Naive thymus-derived CD8-positive, alpha-beta T cell (primary cell): ENCODE measurements at places on chromosomes 5 and 9. TPM values are rescaled to one million over a fixed set of nuclear protein-coding genes. Genes with fewer than 3 reads are reported as not detected.

DNA sequence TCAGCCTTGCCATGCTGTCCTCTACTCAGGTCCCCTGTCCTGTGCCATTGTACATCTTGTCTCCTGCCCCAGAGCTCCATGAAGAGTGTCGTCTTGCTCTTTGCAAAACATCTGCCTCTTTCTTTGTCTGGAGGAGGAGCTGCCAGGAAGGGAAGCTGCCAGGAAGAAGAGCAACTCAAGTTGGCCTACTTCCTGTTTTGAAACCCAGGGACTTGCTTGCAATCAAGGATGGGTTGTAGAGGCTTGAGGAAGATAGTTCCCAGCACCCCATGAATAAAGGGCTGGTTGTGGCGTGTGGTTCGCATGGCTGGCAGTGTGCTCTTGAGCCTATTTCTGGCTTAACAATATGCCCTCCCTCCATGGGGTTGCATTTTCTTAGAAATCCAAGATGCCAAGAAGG, 53.0 kb upstream of the CPEB4 start:
- no peaks in the 10 kb centered on the region for H3K36me3 ChIP-seq
- H3K27ac ChIP-seq, result no peak overlapping the region
- peaks cover 2% of the 10 kb centered on the region for H3K27me3 ChIP-seq
- no peak overlapping the region for H3K4me3 ChIP-seq
- DNase-seq, result no peak

GRCh38 chr9:128499920-128500319, 4.6 kb upstream of the GLE1 start:
- H3K27ac ChIP-seq, result peak overlapping the region; percentile 15
- H3K27me3 ChIP-seq, result no peaks in the 10 kb centered on the region
- peaks cover 15% of the 10 kb centered on the region for H3K4me1 ChIP-seq
- peaks cover 48% of the 10 kb centered on the region for H3K36me3 ChIP-seq

DNA sequence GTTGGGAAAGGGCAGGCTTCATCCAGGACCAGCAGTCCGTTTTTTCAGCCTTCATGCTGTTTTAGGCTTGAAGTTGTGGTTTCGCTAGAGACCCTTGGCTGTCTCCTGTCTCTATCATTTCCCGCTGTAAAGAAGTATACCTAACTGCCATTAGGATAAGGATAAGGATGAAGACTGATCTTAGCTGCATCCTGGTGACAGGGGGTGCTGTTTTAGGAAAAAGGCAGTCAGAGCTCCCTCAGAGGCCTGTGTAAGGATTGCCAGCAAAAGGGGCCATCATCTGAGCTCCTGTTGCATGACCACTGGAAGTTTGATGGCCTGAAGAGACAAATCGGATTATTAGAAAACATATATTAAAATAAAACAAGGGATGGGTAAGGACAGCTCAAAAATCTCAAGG, 64.8 kb upstream of the FGF10 start:
- H3K27me3 ChIP-seq, result no peaks in the 10 kb centered on the region
- no peaks in the 10 kb centered on the region for H3K36me3 ChIP-seq
- H3K4me1 ChIP-seq, result no peaks in the 10 kb centered on the region

GRCh38 chr5:69444127-69444754, 29.3 kb downstream of the MARVELD2 start:
- H3K27me3 ChIP-seq, result no peaks in the 10 kb centered on the region
- H3K36me3 ChIP-seq, result no peaks in the 10 kb centered on the region
- H3K4me3 ChIP-seq, result no peak overlapping the region
- DNase-seq, result no peak

- H3K4me3 ChIP-seq, result no peak overlapping the region
- H3K4me1 ChIP-seq, result no peaks in the 10 kb centered on the region
- peaks cover 40% of the 10 kb centered on the region for H3K36me3 ChIP-seq
These were observed 84.8 kb downstream of the DAP start for GRCh38 chr5:10676224-10676623.

GRCh38 chr5:66597183-66597757, 1.1 kb downstream of the MAST4 start:
- peak overlapping the region; percentile 81 for H3K4me3 ChIP-seq
- no peak for DNase-seq
- no peaks in the 10 kb centered on the region for H3K36me3 ChIP-seq

- H3K27me3 ChIP-seq, result no peaks in the 10 kb centered on the region
- H3K4me1 ChIP-seq, result peaks cover 29% of the 10 kb centered on the region
- peak overlapping the region; percentile 93 for H3K4me3 ChIP-seq
These were observed 1.3 kb downstream of the BRD9 start for GRCh38 chr5:891117-891836.

GRCh38 chr5:75671506-75671905, 45.7 kb downstream of the POC5 start:
- peaks cover 12% of the 10 kb centered on the region for H3K4me1 ChIP-seq
- no peaks in the 10 kb centered on the region for H3K27me3 ChIP-seq
- no peak overlapping the region for H3K4me3 ChIP-seq
- H3K27ac ChIP-seq, result no peak overlapping the region

GRCh38 chr5:131246504-131246903, 17.3 kb upstream of the CDC42SE2 start:
- no peaks in the 10 kb centered on the region for H3K36me3 ChIP-seq
- H3K4me1 ChIP-seq, result peaks cover 13% of the 10 kb centered on the region
- DNase-seq, result no peak
- no peak overlapping the region for H3K4me3 ChIP-seq
- H3K27me3 ChIP-seq, result no peaks in the 10 kb centered on the region
- no peak overlapping the region for H3K27ac ChIP-seq

DNA sequence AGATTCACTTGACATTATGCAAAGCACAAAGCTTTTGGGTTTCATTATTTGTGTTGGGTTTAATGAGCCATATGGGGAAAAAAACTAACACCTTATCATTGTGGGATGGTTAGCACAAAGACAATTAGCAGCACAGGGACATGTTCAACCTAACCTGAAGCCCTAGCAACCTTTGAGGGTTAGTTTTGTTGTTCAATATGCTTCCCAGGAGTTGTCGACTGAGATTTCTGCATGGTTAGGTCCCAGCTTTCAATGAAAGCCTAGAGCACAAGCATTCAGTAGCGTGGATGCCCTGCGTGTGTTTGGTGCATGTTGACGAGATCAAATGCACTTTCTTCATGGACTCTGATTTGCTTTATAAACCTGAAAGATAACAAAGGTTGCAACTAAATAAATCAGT, 565.2 kb upstream of the TLE4 start:
- DNase-seq, result no peak
- no peaks in the 10 kb centered on the region for H3K36me3 ChIP-seq
- no peaks in the 10 kb centered on the region for H3K27me3 ChIP-seq

- no peak overlapping the region for H3K4me3 ChIP-seq
- no peaks in the 10 kb centered on the region for H3K36me3 ChIP-seq
- no peak for DNase-seq
- H3K27me3 ChIP-seq, result no peaks in the 10 kb centered on the region
- H3K27ac ChIP-seq, result no peak overlapping the region
- no peaks in the 10 kb centered on the region for H3K4me1 ChIP-seq
These were observed 68.3 kb downstream of the LPAR1 start for GRCh38 chr9:110969971-110970386.

- H3K27ac ChIP-seq, result no peak overlapping the region
- H3K4me3 ChIP-seq, result no peak overlapping the region
- no peaks in the 10 kb centered on the region for H3K36me3 ChIP-seq
- no peak for DNase-seq
These were observed 202.8 kb downstream of the DMRTA1 start for GRCh38 chr9:22649384-22649783.

DNA sequence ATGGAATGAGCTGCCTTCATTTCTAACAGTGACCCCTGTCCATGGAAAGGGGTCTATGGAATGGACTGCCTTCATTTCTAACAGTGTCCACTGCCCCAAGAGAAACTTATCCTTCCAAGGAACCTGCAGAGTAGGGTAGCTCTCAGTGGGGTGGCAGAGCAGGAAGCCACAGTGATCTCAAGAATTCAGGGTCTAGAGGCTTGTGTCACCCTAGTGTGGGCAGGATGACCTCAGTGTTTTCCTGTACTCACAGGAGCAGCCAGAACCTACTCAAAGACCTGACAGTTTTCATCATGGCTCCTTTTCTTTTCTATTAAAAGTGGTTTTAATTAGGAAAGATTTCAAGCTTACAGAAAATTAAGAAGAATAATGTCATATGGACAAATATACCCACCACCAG, 27.5 kb downstream of the SEC61B start:
- no peaks in the 10 kb centered on the region for H3K36me3 ChIP-seq
- H3K27me3 ChIP-seq, result no peaks in the 10 kb centered on the region
- no peak for DNase-seq
- H3K4me3 ChIP-seq, result no peak overlapping the region
- H3K27ac ChIP-seq, result no peak overlapping the region

OR1L8 gene
- total RNA-seq, result not detected

HEMGN gene
- 1.9 TPM for total RNA-seq

PCDHGC5 gene
- not detected for total RNA-seq

RELL2 gene
- total RNA-seq, result 22.3 TPM

RFK gene
- total RNA-seq, result 14.0 TPM

RLN1 gene
- 5.1 TPM for total RNA-seq
